ENCODE measurements at places on chromosomes 3 and 15.

DNA sequence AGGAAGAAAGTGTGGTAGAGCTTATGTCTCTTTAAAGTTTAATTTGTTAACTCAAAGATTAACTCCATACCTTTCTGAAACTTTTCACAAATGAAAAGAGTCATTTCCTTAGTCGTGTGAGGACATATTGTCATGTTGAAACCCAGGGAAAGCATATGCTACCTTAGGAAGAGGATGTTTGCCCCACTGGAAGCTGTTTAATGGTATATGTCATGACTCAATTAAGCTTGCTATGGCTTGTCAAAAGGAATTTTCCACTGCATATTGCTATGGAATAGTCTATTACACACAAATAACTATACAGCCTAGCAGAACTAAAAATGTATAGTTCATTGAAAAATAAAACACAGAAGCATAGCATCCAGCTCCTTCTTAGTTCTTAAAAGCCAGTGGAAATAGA, 69.9 kb downstream of the NSUN3 start:
- no peak for DNase-seq

- no peak for DNase-seq
Observed at GRCh38 chr3:133803469-133803868, 2.1 kb upstream of the SRPRB start.

- no peak for DNase-seq
Observed at GRCh38 chr15:43067717-43068461, 37.9 kb downstream of the UBR1 start.

DNA sequence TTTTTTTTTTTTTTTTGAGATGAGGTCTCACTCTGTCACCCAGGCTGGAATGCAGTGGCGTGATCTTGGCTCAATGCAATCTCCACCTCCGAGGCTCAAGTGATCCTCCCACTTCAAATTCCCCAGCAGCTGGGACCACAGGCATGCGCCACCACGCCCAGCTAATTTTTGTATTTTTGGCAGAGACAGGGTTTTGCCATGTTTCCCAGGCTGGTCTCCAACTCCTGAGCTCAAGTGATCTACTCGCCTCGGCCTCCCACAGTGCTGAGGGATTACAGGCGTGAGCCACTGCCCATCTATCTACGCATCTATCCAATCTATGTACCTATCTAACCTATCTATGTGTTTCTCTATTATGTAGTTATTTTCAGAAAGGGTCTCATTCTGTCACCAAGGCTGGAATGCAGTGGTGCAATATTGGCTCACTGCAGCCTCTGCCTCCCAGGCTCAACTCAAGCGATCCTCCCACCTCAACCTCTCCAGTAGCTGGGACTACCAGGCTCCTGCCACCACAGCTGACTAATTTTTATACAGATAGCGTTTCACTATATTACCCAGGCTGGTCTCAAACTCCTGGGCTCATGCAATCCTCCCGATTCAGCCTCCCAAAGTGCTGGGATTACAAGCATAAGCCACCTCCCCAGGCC, 20.2 kb upstream of the GPX1 start:
- no peak for DNase-seq

DNA sequence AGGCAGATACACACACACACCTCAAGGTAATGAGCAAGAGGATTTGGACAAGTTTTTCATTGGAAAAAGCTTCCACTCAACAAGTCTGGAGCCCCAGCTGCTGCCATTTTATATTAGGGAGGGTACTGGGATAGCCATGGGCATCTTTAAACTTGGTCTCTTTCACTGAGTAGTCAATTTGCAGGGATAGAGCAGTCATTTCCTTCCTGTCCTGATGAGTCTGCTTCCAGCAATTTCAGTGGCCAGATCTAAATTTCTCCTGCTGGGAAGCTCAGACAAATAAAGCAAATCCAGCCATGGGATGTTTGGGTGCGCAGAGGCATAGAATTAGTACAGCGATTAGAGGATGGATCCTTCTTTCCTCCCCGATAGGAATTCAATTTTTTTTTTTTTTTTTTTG, 874 bp upstream of the ERC2 start:
- DNase-seq = no peak

DNA sequence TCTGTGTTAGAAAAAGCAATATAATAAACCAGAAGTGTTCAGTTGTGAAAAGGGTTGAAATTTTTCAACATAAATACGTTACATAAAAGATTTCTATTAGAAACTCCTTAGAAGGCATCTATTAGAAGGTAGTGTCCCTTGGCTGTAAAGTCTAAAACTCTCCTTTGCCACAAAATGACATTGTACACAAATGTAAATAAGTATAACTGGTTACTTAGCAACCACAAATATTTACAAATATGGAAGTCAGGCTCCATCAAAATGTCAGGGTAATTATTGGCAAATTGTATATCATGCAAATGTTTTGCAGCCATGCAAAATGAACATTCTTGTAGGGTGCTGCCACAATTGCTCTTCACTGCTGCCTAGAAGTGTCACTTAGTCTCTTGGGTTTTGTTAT, 419.1 kb upstream of the CDIN1 start:
- no peak for DNase-seq

- no peak for DNase-seq
Observed at GRCh38 chr3:172614340-172615274, 91.4 kb upstream of the TNFSF10 start.

DNA sequence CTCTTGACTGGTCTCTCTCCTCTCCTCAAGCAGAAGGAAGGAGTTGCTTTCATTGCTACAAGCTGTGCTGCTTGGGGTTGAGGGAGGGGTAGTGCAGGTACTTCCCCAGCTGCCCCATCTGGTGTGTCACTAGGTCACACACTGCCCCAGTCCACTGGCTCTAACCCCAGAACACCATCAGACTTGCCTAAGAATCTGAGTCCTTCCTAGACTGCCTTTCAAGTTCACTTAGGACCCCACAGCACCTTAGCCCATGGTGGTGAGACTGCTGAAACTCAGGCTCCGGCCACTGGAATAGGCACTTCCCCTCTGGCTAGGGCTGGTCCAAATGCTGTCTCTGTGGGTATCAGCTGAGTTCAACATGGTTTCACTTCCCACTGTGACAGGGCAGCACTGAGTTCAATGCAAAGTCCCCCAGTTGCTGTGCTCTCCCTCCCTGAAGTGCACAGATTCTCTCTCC, 279.7 kb upstream of the GOLGA6L4 start:
- no peak for DNase-seq

- peak; percentile 46 for DNase-seq
Observed at GRCh38 chr15:58980351-58980939, 7.0 kb upstream of the RNF111 start.

- no peak for DNase-seq
Observed at GRCh38 chr3:79506751-79507150, 261.0 kb downstream of the ROBO1 start.

GRCh38 chr15:34584330-34584668, 848 bp upstream of the GOLGA8B start:
- no peak for DNase-seq

GRCh38 chr15:71111950-71112349, 3.3 kb upstream of the THSD4 start:
- DNase-seq = no peak

- DNase-seq = no peak
Observed at GRCh38 chr15:86588413-86588812, 508.7 kb downstream of the AGBL1 start.

DNA sequence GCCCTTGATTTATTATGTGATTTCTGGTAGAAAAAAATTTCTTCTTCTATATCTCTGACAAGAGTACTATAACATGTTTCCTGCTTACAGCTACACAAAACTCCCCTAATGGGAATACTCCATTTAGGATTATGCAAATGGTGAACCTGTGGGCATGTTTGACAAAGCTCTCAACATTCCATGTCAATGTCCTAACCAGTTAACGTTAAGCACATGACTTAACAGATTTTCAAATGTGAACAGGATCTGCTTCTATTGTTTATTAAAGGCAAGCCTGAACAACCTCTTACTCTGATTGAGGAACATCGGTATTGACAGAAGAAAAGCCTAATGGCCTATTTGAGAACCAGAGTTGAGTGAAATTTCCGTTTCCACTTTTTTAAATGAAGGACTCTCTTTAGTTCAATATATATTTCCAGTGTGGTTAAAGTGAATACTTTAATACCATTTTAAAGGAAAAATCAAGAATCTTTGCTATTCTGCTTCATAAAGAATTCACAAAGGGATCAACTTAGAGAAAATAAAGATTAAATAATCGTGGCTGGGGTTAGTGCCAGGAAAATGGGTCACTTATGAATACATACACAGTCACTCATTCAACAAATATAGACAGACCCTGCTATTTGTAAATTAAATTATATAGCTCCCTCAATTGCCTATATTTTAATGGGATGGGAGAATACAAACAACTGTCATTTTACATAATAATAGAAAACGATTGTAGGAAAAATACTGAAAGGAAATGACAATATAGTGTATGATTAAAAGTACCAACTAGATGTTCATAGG, 300.3 kb upstream of the CBLB start:
- no peak for DNase-seq

DNA sequence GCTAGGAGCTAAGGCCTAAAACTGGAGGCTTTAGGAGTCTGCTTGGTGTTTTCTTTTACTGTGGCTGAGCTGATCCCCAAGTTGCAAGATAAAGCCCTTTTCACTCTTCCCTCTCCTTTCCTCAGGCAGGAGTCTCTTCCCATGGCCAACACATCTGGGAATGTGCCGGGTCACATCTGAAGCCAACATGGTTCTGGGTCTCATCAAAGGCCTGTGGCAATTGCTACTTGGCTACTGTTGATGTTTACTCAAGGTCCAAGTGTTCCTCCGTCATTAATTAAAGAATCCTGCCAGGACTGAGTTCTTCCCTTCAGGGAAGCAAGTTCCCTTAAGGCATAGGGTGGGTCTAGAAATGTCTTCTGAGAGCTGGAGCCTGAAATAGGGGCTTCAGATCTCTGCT, 230.2 kb downstream of the GBE1 start:
- no peak for DNase-seq

DNA sequence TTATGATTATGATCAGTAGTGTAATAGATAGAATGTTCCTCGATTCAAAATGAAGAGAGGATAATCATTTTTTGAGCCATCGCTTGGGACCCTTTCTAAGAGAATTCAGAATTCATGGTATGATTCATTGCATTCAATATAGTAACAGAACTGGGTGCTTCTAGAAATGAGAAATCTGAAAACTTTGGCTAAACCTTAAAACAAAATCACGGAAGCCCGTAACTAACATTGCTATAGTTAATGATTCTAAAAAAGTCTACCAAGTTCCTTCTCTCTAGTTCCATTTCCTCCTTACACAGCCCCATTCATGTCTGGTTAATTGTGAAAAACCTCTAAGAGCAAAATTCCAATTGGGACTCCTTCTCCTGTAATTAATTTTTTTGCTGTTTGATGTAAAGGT, 217.1 kb downstream of the GBE1 start:
- DNase-seq = no peak

GRCh38 chr3:185076219-185076618, 76.6 kb downstream of the C3orf70 start:
- DNase-seq = no peak

- no peak for DNase-seq
Observed at GRCh38 chr3:167653155-167653554, 587 bp downstream of the WDR49 start.

DNA sequence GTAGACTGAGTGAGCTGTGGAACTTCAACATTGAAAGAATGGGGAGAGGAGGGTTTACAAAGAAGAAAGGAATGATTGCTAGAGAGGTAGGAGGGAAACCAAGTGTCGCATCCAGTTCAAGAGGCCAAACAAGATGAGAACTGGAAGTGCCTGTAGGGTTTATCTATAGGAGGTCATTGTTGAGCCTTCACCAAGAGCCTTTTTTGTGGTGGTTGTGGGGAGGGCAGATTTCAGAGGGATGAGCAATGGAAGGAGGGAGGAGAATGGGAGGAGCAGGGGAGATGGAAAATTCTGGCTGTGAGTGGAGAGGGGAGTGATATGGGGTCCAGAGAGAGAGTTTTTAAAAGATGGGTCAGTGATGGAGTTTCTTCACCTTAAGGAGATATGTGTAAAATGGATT, 8.5 kb downstream of the PDIA5 start:
- DNase-seq = peak; percentile 40

DNA sequence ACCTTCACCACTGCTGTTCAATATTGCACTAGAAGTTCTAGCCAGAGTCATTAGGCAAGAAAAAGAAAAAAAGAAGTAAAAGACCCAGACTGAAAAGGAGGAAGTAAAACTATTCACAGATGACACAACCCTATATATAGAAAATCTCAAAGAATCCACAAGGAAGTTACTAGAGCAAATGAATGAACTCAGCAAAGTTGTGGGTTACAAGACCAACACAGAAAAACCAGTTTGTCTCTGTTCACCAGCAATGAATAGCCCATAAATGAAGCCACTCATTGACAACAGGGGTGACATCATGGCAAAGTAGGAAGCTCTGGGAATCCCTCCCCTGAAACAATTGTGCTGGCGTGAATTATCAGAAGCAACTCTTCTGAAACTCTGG, 4.6 kb downstream of the CFAP100 start:
- no peak for DNase-seq

DNA sequence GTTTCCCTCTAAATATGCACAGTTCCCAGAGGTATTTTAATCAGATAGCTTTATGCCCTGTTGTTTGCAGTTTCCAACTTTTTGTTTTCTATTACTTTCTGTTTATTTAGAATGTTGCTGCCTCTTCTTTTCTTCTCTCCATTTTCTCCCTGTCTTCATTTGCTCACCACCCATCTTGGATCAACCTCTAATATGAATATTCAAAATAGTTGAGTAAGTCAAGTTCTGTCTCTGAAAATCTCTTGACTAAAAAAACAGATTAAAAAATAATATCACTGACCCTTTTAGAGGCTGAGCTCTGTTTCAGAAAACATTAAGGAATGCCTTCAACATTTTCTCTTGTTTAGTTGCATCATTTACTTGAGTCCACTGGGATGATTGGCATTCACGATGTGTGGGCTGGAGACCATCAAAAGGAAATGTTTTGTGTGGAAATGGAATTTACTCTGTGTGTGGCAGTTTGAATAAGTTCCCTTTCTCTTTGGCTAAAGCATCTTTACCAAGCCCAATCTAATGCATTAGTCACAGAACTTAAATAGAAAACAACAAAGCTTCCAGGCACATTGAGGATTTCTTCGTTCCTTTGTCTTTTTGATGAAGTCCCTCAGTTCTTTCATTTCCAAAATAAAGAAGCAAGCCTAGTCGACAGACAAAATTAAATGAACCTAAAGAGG, 633.9 kb upstream of the TGFBR2 start:
- DNase-seq = peak; percentile 27

GRCh38 chr3:196423044-196423781, 9.0 kb downstream of the UBXN7 start:
- no peak for DNase-seq

- DNase-seq = no peak
Observed at GRCh38 chr3:42876940-42877720, 1.5 kb upstream of the CYP8B1 start.

DNA sequence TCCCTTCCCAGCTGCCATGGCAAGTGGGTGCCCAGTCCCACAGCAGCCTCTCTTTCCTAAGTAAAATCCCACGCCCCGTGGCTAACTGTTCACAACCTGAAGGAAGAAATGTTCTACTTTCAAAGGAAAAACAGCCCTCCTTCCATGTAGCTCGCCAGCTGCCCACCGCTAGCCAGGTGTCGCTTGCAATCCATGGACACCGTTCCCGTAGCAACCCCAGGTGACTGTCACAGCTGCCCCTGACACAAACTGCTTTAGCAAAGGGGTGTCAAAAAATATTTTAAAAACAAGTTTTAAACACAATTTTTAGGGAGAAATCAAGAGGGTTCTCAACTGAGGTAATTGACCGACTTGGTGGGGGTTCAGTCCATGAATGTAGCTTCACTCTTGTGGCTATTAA, 21.0 kb upstream of the CGNL1 start:
- no peak for DNase-seq

GRCh38 chr3:112769286-112769978, 77.2 kb downstream of the CD200R1L start:
- DNase-seq = peak; percentile 64

- no peak for DNase-seq
Observed at GRCh38 chr3:111311709-111312235, 230.2 kb upstream of the CD96 start.

GRCh38 chr3:40024526-40024925, 215.1 kb downstream of the MYRIP start:
- no peak for DNase-seq
